SJCRH30 (cell line): ENCODE measurements at places on chromosomes 12 and 14. TPM values are rescaled to one million over a fixed set of nuclear protein-coding genes. Genes with fewer than 3 reads are reported as not detected.

The ETFBKMT gene
- 0.49 and 1.0 TPM in 2 replicates for total RNA-seq

The GLIPR1L1 gene
- not detected in 2 replicates for total RNA-seq

The ANKS1B gene
- 1.4 and 2.4 TPM in 2 replicates for total RNA-seq

The VDR gene
- 0.10 TPM in 1 of 2 replicates, not detected in the other for total RNA-seq

The KRT75 gene
- total RNA-seq = not detected in 2 replicates

The MYF5 gene
- total RNA-seq = not detected in 2 replicates

The BHLHE41 gene
- 3.1 and 4.1 TPM in 2 replicates for total RNA-seq

The SYT1 gene
- 4.9 and 6.8 TPM in 2 replicates for total RNA-seq

The TMEM30B gene
- total RNA-seq = 6.2 and 7.4 TPM in 2 replicates

The FGF6 gene
- not detected in 2 replicates for total RNA-seq

The RAD9B gene
- total RNA-seq = 1.1 and 2.7 TPM in 2 replicates

DNA sequence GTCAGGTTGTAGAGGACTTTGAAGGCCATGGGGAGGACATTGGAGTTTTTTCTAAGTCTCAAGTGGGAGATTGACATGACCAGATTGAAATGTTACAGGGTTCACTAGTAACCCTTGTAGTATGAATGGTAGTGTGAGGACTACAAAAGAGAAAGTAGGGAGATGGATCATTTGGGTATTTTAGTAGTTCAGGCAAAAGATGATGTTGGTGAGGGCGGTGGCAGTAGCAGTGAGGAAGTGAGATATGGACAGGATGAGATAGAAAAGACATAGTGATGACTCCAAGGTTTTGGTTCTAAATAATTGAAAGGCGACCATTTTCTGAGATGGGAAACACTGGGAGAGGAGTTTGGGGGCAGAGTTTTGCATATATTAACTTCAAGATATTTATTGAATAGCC lies 94.2 kb upstream of the CNTN1 start:
- DNase-seq = no peak

GRCh38 chr12:58564721-58565120 lies 355.6 kb downstream of the LRIG3 start:
- DNase-seq = no peak

DNA sequence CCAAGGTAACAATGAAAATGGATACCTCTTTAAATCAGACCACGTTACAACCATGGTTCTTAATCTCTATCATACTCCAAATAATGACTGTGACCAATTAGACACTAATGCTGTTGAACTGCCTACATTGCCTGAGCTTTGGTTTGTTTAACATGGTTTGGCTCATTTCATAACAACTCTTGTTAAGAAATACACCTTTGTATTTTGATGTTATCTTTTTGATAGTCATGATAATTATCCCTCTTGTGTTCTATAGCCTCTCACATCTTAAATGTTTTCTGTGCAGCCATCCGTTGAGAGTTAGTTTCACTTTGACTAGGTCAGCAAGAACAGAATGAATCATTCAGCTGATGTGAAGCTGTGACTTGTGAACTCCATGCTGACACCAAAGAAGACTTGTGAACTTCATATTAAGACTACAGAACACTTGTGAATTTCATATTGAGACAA lies 75.5 kb upstream of the RERGL start:
- DNase-seq = peak; percentile 2

DNA sequence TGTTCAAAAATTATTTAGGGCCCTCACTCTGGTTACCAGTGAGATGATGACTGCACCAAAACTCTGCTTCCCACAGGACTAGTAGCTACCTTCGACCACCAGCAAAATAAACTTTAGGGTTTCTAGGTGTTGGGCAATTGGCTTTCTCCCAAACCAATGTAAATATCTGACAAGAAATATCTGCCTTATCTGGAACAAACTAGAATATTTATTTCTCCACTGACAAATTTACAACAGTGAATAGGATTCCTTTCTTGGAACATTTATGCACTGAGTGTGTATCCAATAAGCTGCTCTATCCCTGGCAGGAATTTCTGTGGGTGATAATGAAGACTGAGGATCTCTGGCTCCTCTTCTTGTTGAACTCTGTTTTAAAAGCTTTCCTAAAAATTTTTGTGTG lies 148.6 kb downstream of the SLC6A15 start:
- DNase-seq = no peak

DNA sequence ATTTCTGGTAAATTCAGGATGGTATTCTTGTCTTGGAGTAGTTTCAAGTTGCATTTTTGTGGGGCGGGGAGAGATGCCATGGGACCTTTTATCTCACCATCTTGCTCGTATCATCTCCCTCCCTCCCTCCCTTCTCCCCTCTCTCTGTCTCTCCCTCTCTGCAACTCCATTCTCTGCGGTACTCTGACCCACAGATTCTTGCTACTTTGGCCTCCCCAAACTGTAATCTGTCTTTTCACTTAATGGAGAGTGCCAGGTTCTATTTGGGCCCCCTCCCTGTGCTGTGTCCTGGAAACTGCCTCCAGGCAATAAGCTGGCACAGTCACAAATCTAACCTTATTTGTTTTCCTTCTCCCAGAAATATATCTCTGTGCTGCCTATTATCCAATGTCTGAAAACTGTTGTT lies 175.2 kb downstream of the PAWR start:
- DNase-seq = no peak

DNA sequence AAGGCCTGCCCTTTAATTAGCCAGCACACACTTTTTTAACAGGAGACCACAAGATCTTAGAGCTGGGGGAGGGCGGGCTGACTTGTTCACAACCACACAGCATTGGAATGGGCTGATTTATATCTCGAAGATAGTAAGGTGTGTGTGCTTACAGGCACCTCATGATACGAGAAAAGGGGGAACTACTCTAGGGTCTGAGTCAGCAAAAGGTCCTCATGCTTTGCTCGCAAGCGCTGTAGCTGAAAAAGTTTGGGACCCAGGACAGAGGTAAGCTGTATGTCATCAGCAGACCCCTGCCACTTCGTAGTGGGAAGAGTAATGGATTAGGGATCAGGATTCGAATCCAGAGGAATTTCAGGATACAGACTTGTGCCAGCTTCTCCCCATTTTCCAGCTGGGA lies 88.9 kb upstream of the RBM19 start:
- DNase-seq = no peak

DNA sequence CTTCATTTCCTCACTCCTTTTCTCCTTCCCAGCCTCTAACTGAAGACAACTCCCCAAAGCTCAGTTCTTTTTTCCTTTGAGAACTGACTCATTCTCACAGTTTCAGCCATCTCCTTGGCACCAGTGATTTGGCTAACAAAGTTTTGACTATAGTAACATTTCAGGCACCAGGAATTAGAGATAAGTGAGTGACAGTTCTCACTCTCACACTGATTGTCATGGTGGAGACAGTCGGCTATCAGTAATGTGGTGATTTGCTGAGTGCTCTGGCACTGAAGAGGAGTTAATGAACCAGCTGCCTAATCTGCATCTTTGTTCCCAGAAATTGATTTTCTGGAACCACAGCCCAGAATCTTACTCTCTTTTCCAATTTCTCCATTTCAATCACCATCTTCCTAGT lies 29.5 kb downstream of the HELB start:
- DNase-seq = no peak

- no peak for DNase-seq
Measured at GRCh38 chr12:96233939-96234461, 39.8 kb downstream of the ELK3 start.

GRCh38 chr14:33081259-33081658 lies 142.6 kb downstream of the NPAS3 start:
- DNase-seq = no peak

DNA sequence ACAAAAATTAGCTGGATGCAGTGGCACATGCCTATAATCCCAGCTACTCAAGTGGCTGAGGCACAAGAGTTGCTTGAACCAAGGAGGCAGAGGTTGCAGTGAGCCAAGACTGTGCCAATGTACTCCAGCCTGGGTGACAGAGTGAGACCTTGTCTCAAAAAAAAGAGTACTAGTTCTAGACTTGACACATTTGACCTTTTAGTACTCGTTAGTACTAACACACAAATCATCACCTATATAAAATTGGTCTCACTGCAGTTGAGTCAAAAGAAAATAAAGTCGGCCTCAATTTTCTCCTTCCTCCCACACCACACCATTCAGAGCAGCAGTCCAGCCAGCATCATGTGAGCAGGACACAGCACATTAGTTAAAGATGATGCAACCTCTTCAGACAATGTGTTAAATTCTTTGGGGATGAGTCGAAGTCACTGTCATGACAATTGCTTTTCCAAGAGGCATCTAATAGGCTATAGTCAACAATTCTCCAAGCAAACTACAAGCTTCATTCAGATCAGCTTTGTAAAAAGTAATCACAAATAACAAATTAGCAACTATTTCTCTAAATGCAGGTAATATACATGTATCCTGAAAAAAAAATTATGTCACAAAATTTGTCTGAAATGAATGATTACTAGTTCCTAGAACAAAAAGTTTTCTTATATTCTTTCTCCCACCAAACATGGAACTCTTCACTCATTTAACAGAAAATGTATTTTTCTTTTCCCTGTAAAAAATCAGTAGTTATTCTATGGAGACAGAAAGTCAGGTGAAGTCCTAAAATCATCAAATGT lies 55.6 kb downstream of the CLIP1 start:
- peak; percentile 46 for DNase-seq

DNA sequence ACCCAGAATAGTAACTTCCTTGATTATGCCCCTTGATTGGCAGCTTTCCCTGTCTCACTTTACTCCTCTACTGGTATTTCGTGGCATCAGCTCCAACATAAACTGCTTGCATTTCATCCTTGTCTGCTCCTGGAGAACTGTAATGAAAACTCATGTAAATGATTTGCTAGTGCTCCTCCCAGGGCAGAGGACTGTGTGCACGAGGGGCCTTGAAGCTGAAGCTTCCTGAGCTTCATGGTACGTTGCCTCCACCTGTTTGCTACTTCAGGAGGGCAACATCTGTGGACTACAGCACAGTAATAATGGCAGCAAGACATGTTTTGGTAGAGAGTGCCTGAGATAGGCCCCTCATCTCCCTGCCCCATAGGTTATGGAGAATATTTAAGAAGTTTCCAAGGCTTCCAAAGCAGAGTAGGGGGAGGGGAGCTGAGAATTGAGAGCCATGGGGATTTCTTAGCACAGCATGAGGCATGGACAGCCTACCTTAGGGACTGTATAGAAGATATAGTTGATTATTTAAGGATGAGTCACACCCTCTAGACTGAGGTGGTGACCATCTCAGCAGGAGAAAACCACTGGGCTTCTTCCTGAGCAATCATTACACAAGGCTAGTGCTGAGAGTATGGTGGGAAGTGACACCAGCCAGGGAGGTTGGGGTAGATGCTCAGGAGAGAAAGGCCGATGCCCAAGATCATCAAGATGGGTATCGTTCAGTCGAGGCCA lies 29.5 kb downstream of the CCDC198 start:
- DNase-seq = no peak

- no peak for DNase-seq
Measured at GRCh38 chr12:4984971-4985370, 58.7 kb upstream of the KCNA5 start.

- no peak for DNase-seq
Measured at GRCh38 chr12:94187361-94187760, 39.0 kb downstream of the PLXNC1 start.

GRCh38 chr14:43161477-43161876 lies 1345.6 kb downstream of the FSCB start:
- no peak for DNase-seq

- DNase-seq = peak; percentile 75
Measured at GRCh38 chr14:32627545-32628298, 298.6 kb downstream of the AKAP6 start.

DNA sequence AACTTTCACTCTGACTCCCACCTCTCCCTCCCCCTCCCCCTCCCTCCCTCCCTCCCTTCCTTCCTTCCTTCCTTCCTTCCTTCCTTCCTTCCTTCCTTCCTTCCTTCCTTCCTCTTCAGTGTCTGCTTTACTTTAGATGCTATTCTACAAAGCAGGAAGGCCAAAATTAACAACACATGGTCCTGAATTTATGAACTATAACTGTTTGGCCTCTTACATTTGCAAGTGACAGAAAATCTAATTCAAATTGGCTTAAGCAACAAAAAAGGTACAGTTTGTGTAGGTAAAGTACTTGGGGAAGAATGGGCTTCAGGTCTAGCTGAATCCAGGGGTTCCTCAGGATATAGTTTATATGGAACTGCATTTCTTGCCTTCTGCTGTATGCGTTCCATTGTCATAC lies 673.0 kb downstream of the AACS start:
- no peak for DNase-seq
